Hypothalamus (tissue), 51 donors: ENCODE measurements at places on chromosomes 4 and X.

DNA sequence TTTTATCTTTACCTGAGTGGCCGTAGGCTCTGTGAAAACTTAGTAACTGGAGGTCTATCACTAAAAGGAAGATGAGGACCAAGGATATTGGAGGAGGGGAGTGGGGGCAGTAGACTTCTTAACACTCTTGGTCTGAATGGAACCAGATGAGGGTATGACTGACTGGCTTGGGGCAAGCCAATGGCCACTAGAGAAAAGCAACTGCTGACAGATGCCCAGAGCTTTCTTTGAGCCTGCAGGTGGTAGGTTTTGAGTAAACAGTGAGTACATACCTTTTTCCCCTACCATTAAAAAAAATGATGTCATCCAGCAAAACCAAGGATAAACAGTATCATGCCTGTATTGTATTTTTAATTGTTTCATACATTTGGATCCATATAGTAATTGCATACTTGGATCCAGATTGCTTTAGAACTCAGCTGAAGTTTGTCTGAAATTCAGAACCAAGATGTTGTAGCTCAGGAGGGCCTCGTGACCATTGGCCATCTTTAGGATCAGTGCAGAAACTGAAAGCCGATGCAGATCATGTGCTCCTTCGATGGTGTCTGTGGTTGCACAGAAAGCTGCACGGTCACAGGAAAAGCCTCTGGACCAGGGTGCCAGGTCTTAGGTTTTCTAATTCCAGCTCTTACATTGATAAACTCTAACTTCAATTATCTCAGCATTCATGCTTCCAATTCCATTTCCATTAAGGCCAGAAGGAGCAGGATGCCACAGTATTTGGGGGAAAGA is 131.0 kb downstream of the PDGFRA start:
- no peak for DNase-seq

DNA sequence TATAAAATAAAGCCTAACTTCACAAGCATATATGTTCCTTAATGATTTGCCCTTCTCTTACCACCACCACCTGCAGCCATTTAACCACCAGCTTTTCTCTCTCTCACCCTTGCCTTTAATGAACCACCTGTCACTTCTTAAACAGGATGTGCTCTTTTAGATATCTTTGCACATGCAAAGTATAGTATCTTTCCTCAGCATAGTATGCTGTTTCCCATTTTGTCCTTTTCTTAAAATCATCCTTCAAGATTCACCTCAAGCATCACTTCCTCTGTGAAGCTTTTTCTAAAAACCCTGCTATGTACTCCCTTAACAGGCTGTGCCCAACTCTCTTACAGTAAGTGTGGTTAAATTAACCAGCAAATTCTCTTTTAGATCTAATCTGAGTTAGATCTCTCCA is 8.2 kb upstream of the CNOT6L start:
- no peak for DNase-seq

DNA sequence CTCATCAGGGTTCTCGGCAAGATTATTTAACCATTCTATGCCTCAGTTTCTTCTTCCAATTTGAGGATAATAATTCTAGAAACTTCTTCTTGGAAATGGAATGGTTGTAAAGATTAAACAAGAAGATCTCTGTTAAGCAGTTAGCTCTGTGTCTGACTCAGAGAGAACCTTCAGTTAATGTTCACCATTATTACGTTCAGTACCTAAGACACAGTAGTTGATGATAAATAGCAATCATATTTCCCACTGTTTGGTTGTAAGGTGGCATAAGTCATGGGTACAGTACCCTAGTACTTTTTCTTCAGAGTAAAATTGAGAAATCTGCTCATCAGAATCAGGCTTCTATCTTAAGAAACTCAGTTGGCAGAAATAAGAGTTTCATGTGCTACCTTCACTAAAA is 366.5 kb upstream of the BOD1L1 start:
- no peak for DNase-seq

DNA sequence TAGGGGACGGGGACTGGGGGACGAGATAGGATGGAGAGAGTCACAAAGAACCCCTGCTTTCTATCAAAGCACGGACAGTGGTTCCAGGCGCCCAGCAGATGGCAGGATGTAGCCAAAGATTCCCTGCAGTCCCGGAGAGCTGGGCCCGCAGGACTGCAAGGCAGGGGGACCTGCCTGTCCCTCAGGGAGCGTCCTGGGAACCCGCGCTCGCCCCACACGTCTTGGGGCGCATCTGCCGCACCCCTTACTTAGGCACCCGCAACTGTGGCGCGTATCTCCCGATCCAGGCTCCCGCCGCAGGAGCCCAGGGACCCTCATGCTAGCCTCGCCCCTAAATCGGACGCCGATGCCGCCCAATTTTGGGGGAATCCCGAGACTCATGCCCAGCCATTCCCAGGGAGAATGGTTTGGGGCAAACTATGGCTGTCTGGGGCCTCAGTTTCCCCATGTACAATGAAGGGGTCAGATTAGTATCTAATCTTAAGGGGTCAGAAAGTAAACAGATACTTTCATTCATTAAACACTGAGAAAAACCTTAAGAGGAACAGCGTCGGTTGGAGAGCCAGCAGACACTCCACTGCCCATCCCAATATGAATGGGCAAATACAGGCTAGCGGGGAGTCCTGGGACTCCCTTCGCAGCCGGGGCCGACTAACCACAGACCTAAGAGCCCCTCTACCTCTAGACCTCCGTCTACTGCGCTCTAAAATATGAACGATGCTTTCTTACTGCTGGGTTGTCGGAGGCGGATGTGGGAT is 581 bp upstream of the STK32B start:
- no peak for DNase-seq

DNA sequence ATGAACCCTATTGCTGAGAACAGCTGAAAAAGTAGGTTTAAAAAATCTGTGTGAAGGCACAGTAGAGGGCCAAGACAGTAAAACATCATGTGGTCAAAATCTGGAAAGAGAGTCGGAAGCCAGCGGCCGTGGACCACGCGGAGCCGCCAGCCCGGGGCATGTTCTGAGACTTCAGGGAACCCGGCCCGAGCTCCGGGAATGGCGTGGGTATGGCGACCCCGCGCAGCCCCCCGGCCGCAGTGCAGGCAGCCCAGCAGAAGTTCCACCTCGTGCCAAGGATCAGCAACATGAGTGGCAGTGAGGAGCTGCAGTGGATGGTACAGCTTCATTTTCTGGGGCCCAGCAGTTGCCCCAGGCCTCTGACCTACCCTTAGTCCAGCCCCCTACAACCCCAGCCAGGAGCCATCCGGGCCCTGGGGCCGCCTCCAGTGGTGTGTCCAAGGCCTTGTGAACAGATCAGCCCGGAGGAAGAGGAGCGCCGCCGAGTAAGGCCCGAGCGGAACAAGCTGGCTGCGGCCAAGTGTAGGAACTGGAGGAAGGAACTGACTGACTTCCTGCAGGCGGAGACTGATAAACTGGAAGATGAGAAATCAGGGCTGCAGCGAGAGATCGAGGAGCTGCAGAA is 94.2 kb downstream of the LARP1B start:
- no peak for DNase-seq

GRCh38 chr4:182338063-182338462 is 94.9 kb downstream of the TENM3 start:
- no peak for DNase-seq

- DNase-seq, result no peak
Observed at GRCh38 chrX:110159865-110160264, 157.0 kb downstream of the TMEM164 start.

DNA sequence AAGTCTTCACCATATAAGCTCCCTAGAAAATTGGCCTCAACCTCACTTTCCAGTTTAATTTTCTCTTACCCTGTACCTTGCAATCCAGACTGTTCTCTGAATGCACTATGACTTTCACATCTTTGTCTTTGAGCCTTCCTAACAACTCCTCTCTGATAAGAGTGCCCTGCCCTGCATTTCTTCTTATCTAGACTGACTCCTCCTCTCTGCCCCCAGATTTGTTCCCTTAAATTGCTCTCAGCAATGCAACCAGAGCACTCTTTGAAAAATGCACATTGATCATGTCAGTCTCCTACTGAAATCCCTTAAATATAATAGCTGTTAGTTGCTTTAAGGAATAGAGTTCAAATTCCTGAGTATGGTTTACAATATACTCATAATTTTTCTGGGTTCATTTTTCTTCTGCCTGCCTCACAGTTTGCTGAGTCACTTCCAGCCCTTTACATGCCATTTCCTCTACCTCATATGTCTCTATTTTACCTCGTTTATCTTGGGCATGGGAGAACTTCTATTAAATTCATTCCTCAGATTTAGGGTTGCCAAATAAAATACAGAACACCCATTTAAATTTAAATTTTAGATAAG is 582.7 kb upstream of the AADAT start:
- DNase-seq, result no peak
